ENCODE measurements at places on chromosomes 12 and 14.

DNA sequence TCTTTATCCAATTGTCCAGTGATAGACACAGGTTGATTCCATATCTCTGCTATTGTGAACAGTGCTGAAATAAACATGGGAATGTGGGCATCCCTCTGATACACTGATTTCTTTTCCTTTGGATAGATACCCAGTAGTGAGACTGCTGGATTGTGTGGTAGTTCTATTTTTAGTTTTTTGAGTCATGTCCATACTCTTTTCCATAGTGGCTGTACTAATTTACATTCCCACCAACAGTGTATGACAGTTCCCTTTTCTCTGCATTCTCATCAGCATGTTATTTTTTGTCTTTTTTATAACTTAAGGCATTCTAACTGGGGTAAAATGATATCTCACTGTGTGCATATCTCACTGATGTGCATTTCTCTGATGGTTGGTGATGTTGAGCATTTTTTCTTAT is 24.8 kb upstream of the VASH1 start:
- no peak for DNase-seq

- DNase-seq: peak; percentile 81
Measured at GRCh38 chr12:69570545-69571399, 14.5 kb upstream of the CCT2 start.

GRCh38 chr14:95008445-95009217 is 148.7 kb downstream of the DICER1 start:
- no peak for DNase-seq

- DNase-seq: no peak
Measured at GRCh38 chr12:80219345-80219744, 120.0 kb downstream of the OTOGL start.

DNA sequence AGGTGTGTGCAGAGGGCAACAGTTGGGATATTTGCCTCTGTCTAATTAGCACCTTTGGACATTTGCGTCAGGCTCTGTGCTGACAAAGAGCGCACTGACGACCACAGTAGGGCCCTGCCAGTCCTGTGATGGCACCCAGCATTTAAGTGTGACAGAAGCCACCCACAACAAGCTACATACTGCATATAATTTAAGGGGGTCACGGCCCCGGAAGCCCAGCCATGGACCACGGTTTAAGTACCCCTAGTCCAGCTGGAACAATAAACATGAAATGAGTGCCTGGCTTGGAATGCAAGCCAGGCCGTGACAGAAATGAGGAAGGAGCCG is 16.8 kb upstream of the DYNC1H1 start:
- DNase-seq: no peak

- no peak for DNase-seq
Measured at GRCh38 chr12:80033448-80033847, 65.9 kb upstream of the OTOGL start.

Data from activated effector memory CD4-positive, alpha-beta T cell treated with anti-CD3 and anti-CD28 coated beads, Interleukin-2, amount 50 U/mL, for 16 hours (primary cell).